Mucosa of descending colon (tissue), 3 donors: ENCODE measurements at places on chromosomes 11 and 22.

GRCh38 chr11:131077340-131077739 is 161.1 kb upstream of the SNX19 start:
- no peak for DNase-seq

GRCh38 chr22:24284747-24285203 is 14.1 kb downstream of the SPECC1L start:
- no peak for DNase-seq

- no peak for DNase-seq
Observed at GRCh38 chr11:118358071-118358470, 1.3 kb upstream of the UBE4A start.

GRCh38 chr22:39917197-39917643 is 16.3 kb downstream of the GRAP2 start:
- no peak for DNase-seq

DNA sequence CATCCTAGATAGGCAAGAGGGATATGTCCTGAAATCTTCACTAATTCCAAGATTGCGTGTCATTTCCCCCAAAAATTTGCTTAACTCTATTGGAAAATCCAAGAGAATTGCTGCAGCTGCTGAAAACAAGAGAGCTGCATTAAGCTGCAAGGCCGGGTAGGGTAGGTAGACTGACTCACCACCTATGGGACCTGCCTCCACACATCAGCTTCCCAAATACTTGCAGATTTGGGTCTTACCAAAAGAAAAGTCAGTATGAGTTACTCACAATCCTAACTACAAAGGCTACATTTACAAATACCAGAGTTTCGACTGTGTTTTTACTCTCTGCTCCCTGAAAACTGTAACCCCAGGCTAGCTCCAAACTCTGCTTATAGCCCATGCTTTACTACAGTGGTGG is 142.5 kb upstream of the TEAD1 start:
- no peak for DNase-seq

DNA sequence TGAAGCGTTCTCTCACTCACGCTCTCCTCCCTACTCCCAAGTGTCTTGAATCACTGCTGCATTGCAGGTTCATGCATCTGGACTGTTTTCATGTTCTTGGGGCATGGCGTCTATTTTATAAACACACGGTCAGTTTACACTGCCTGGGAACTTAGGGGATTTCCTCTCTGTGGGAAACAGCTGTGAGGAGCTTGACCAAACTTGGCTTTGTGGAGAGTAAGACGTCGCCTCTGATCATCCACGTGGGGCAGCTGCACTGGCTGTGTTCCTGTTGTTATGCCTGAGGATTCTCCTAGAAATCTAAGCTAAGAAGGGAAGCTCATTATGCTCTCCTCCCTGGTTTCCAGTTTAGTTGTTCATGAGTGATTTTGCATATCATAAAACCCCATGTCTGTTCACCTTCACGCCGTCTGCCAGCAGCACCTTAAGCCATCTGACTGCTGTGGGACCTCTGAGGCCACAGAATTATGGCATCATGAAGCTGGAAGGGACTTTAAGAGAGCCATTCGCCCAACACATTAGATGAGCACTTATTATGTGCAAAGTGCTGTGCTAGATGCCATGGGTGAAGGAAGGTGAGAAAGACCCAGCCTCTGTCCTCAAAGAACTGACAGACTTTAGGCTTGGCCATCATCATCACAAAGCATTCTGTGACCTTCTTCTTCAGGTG is 38.8 kb upstream of the POU2AF1 start:
- no peak for DNase-seq

DNA sequence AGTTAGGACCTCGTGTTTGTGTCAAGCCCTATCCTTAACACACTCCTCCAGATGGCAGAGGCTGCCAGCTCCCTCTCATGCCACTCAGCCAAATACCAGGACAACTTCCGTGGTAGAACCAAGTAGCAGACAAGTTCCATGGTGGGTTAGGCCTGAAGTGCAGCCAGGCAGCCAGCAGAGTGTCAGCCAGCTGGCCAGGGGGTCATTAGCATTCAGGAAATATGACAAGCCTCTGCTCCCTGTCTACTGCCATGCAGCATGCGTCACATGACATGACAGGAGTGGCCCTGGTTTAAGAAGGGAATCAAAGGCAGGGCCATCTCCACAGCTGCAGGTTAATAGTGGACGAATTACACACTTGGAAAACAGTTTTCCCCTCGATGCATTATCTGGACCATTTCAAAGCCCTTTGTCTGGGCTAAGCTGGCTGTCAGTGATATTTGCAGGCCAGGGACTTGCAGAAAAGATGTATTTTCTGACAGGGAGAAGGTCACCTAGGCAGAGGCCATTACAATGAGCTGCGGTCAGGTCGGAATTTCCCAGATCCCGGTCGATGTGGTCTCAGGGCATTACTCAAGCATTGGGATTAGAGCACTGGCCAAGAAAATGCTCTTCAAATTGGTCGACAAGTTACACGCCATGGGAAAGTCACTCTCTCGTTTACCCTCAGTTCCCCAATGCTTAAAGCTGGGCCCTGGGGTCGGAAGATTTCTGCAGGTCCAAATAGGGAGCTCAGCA is 461.7 kb upstream of the CADM1 start:
- no peak for DNase-seq

DNA sequence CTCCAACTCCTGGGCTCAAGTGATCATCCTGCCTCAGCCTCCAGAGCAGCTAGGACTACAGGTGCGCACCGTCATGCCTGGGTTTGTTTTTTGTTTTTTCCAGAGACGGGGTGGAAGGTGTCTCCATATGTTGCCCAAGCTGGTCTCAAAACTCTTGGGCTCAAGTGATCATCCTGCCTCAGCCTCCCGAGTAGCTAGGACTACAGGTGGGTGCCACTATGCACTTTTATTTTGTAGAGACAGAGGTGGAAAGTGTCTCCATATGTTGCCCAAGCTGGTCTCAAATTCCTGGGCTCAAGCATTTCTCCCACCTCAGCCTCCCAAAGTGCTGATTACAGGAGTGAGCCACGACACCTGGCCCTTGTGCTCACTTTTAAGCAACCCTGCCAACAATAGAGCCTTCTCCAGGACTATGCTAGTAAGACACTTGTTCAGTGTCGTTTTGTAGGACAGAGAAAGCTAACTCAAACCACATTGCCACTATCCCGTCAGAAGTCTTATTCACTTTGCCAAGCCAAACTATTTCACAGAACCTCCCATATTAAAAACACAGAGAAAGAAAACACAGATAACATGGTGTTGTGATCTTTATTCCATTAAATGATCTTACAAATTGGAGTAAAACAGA is 9.4 kb upstream of the PLAAT3 start:
- no peak for DNase-seq

- DNase-seq, result no peak
Observed at GRCh38 chr11:70498171-70498571, 99.8 kb downstream of the CTTN start.

DNA sequence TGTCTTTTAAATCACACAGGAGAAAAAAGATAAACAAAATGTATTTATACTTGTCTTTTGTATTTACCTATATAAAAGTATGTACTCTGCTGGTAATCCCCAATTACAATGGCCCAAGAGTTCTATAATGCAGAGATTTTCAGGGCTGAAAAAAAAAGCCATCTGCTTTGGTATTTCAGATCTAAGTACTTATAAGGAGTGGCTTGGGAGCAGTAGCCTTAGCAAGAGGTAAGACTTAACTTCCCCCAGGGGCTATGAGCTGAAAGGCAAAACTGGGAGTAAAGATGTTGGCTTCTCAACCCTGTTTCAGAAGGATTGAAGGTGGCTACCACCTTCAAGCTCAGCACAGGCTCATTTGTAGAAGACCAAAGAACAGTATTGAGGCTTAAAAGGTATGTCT is 35.3 kb upstream of the EP300 start:
- DNase-seq, result no peak

GRCh38 chr22:36360871-36361383 is 26.8 kb downstream of the MYH9 start:
- DNase-seq, result peak; percentile 49

GRCh38 chr11:39174196-39174595 is 2285.3 kb downstream of the LRRC4C start:
- DNase-seq, result no peak

DNA sequence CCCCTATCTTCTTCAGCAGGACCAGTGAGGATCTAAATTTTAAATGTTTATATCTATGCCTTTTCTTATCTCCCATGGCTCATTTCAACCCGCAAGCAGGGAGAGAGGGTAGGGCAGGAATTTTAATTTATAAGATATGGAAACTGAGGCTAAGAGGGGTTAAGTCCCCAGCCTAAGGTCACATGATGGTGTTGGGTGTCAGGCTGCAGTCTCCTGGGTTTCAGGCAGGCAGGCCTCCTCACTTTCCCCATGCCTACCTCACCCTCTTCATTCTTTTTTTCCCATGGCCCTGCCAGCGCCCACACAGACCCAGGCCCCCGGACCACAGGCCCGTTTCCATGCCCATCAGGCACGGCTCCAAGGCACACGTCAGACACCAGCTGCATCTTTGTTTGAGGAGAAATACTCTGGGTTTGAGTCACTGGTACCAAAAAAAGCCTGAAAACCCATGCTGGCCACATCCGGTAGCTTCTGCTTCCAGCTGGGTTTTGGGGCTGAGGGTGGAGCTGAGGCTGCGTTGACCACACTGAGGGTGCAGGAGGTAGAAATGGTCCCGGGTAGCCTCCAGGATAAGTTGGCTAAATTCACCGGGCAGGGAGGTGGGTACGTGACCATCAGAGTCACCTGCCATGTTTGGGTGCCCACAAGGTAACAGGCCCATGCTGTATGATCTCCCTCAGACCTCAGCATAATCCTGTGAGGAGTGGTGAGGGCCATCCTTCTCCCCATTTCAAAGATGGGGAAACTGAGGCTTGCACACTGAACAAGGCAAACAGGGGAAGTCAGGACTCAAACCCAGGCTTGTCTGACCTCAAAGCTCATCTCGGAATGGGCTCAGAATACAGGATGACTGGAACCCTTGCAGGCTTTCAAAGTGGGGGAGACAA is 7.5 kb downstream of the CRYBB1 start:
- DNase-seq, result peak; percentile 51

DNA sequence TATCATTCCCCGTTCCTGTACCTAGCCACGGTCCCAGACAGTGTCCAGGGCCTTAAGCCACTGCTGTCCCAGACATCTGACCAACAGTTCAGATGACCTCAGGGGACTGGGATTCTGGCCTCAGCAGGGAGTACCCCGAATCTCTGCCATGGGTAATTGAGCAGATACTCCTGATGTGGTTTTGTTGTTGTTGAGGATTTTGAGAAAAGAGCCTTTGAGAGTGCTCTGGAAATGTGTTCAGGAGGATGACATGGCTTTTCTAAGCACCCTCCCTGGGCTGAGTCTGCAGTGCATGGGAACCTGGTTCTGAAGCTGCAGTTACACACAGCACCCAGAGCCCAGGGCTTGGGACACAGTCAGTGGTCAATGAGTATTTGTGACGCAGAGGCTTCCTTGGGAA is 30.4 kb downstream of the ADAMTS15 start:
- DNase-seq, result no peak

- DNase-seq, result no peak
Observed at GRCh38 chr11:65932558-65932919, 12.7 kb upstream of the TSGA10IP start.

GRCh38 chr22:35884529-35884928 is 144.1 kb downstream of the RBFOX2 start:
- no peak for DNase-seq

DNA sequence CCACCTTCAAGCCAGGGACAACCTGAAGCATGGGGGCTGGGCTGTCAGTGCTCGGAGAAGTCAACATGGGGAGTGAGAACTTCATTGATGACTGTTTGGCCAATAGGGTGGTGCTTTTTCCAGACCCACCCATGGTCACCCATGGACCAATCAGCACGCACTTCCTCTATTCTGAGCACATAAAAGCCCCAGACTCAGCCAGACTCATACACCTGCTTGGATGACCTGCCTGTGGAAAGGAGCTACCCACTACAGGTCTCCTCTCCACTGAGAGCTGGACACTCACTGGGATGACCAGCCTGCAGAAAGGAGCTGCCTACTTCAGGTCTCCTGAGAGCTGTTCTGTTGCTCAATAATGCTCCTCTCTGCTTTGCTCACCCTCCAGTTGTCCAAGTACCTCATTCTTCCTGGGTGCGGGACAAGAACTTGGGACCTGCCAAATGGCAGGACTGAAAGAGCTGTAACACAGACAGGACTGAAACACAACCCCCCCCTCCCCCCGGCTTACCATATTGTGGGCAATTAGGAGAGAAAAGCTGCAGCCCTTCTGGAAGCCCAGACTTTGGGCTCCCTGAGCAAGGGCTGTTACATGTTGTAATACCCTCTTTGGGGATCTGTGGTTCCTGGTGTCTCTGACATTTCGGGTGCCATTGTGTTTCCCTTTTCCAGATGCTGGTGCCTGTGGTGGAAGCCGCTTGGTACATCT is 44.4 kb upstream of the WNT11 start:
- no peak for DNase-seq

GRCh38 chr11:58617976-58618557 is 4.4 kb upstream of the CNTF start:
- no peak for DNase-seq

- DNase-seq, result no peak
Observed at GRCh38 chr22:26885441-26886261, 228.3 kb downstream of the MIAT start.

DNA sequence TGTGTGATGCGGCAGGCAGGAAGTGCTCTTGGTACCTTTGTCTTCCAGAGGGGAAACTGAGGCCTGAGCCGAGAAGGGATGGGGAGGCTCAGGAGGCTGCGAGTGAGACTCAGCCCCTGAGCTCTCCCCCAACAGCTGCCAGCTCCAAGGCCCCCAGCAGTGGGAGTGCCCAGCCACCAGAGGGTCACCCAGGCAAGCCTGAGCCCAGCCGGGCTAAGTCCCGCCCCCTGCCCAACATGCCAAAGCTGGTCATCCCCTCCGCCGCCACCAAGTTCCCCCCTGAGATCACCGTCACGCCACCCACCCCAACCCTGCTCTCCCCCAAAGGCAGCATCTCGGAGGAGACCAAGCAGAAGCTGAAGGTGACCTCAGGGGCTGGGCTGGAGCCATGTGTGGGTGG is 3.8 kb upstream of the SUSD2 start:
- DNase-seq, result no peak

GRCh38 chr22:19149991-19150390 is at the start of gene GSC2:
GSC2 (minus strand) TSS chr22:19150292; CDS start chr22:19150283, 9 bp downstream.
- DNase-seq, result no peak

DNA sequence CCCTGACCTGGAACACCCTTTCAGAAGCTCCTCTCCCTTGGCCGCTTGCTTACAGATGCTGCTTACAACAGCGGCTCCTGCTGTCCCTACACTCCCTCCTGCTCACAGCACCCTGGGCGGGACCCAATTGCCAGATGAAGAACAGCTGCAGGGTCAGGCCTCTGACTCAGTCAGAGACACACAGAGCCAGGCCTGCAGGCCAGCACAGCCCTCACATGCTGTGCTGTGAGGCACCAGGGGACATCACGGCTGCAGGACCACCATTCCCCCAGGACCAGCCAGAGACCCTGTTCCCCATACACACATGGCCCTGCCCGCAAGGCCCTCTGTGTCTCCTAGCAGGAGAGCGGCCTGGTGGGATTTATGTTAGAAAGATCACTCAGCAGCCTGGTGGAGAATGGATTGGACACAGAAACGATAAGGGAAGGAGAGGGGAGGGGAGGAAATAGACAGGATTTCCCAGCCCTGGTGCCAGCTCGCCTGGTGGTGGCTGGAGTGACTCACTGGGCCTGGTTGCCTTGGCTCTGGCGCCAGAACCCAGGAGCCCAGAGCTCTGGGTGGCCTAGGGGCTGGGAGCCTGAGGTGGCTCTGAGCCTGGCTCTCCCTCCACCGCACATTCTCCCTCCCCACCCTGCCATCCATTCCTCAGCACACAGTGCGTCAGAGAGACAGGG is 6.7 kb downstream of the CAPN5 start:
- DNase-seq, result peak; percentile 92
